ENCODE measurements at places on chromosomes 6 and 20.

DNA sequence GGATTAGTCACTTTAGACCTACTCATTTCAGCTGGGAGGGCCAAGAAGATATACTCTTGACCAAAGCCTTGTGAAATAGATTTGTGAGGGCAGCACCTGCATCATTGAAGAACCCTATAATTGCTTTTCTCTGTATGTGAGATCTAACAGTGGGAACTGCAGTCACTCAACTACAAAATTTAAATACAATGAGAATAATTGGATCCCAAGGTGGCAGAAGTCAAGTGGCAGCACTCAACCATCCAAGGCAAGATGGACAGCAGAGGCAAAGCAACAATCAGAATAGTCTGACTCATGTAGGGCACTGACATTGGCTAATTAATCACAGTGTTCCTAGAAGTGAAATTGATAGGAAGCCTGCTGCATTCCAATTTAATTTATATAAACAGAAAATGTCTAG, 8.9 kb upstream of the NKAIN2 start:
- DNase-seq: no peak

GRCh38 chr20:34824452-34824805, 1.0 kb downstream of the NCOA6 start:
- peak; percentile 57 for DNase-seq

- no peak for DNase-seq
These were observed 74.9 kb upstream of the TOX2 start for GRCh38 chr20:43839793-43840199.

DNA sequence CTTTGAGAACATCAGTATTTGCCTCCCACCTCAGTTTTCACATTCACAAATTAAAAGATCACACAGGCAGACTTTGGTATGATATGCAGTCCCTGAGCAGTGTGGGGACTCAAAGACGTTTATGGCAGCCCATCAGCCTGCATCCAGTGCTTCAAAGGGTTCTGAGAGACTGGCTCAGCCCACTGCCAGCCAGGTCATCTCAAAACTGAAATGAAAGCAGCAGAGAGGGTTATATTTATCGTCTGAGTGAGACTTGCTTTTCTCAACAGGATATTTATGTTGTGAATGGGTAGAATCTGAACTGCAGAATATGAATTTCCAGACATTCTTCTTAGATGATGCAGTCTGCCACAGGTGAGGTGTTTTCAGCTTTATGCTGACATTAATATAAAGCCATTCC, 159.8 kb downstream of the NRN1 start:
- DNase-seq: no peak

DNA sequence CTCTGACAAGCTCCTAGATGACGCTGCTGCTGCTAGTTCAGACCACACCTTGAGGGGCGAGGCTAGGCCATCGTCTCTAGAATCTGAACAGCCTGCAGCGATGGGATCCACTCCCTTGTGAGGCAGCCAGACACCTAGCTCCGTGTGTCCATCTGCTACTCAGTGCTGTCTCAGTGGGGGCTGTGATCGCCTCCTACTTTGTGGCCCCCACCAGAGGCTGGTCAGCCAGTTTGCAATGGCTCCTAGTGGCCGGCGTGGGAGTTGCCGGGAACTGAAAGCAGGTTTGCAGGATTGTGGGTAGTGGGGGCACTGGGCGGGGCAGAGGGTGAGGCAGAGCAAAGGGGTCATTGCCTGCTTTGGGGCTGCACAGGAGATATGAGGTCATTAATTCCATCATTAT, 2.8 kb downstream of the CCN5 start:
- DNase-seq: no peak

- DNase-seq: no peak
These were observed 144.2 kb downstream of the ARHGAP18 start for GRCh38 chr6:129565811-129566210.

DNA sequence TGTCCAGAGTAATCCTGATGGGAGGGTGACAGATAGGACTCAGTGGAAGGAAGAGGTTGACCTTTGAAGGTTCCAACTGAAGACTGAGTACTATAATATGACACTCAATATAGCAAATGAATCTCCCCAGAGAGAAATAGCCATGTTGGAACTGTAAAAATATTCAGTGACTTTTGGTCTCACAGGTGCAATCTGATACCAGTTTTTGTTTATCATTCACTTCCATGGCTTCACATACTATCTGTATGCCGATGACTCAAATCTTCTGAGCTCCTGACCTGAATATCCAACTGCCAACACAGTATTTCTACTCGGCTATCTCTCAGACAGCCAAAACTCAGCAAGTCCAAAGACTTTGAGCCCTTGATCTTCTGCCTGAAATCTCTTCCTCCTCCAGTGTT, 21.8 kb upstream of the PKHD1 start:
- no peak for DNase-seq

DNA sequence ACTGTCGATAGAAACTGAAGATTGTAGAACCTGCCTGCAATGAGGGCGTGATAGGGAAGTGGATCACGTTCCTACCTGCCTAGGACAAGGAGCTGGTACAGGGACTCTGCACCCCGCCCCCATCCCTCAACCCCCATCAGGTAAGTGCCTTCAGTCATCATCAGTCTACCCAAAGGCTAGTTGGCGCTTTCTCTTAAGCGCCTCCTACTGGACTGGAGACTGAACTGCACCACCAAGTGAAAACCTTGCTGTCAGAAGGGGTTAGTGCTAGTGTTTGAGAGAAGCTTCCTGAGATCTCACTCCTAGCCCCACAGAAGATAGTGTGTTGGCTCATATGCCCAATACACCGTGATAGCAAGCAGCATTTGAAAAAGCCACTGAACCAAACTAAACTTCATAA, 706.5 kb upstream of the MAN1A1 start:
- no peak for DNase-seq

- no peak for DNase-seq
These were observed 8.9 kb downstream of the CD164 start for GRCh38 chr6:109373331-109373730.

- no peak for DNase-seq
These were observed 17.1 kb downstream of the TPBG start for GRCh38 chr6:82380566-82381185.

DNA sequence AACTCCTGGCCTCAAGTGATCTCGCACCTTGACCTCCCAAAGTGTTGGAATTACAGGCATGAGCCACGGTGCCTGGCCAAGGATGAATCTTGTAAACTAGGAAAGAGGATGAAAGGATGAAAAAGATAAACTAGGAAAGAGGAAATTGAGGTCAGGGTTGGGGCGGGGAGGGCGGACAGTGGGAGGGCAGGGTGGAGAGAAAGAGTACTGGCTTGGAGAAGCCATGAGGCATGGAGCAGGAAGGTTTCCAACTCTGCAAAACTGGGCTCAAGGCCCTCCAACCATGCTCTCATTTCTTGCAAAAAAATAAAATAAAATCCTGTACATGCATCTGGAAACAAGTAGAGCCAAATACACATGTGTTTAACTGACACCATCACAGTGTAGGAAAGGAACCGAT, 256.6 kb upstream of the SGK1 start:
- no peak for DNase-seq

DNA sequence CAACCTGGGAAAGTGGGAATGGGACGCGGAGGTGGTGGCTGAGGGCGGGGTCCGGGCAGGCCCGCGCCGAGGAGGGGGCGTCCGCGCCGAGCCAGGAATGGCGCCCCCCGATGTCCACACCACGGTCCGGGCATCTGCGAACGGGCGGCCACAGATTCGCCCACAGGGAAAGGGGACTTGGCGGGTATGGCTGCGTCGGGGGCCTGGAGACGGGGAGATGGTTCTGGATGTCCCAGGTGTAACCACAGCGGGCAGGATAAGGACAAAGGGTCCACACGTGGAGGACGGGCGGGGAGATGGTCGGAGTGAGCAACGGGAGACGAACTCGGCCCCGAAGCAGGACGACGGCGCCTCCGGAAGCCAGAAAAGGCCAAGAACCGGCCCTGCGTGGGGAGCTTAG, 124.6 kb downstream of the WDR27 start:
- no peak for DNase-seq

GRCh38 chr6:107398001-107398400, 61.4 kb downstream of the PDSS2 start:
- DNase-seq: no peak

DNA sequence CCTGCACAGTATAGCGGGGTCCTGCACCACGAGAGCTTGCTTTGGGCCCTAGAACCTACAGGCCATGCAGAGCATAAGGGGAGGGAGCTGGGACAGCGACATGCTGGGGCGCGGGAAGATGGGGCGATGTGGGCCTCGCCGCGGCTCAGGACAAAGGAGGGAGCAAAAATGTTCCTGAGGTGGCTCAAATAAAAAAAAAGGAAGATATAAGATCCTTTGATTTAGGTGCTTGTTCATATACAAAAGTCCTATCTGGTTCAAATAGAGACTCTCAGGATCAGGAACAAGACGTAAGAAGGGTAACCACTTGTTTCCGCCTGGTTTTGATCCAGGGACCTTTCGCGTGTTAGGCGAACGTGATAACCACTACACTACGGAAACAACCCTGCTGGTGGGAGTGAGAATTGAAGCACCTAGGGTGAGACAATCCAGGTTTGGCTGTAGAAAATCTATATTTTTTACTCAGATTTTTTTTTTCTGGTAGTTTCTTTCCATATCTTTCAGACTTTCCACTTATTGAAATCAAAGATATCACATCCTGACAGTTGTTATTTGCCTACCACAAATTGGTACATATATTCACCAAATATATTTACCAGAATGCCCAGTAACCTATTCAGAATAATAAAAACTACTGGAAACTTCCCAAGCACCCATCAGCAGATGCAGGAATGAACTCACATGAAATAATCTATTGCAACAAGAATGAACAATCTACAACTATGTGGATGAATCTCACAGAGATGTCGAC, 177.9 kb upstream of the ZNF184 start:
- no peak for DNase-seq

DNA sequence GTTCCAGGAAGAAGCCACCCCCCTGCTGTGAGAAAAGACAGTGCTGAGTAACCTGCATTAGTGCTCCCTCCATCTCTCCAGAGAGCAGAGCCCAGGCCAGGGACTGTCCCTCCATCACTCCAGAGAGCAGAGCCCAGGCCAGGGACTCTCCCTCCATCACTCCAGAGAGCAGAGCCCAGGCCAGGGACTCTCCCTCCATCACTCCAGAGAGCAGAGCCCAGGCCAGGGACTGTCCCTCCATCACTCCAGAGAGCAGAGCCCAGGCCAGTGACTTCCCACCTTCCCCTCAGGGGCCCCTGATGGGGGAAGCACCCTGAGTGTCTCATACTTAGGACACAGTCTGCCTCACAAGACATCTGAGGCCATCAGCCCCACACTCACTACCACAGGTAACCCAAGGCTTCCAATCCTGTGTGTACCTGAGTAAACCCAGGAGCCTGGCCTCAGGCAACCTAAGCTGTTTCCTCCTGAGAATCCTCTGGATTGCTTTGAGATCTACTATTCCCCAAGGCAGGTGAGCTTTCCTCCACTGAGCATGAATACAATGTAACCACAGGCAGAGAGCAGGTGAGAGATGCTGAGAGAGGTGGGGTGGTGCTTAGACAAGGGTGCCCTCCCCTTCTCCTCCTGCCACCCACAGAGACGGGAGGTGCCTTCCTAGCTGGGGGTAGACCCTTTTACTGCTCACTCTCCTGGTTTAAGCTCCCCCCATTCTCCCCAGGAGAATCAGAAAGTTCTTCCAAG, 4.9 kb downstream of the TBXT start:
- DNase-seq: no peak

All from activated CD8-positive, alpha-beta memory T cell treated with anti-CD3 and anti-CD28 coated beads for 4 hours (primary cell).